NCI-H2107 (cell line): ENCODE measurements at places on chromosomes 6 and 20.

DNA sequence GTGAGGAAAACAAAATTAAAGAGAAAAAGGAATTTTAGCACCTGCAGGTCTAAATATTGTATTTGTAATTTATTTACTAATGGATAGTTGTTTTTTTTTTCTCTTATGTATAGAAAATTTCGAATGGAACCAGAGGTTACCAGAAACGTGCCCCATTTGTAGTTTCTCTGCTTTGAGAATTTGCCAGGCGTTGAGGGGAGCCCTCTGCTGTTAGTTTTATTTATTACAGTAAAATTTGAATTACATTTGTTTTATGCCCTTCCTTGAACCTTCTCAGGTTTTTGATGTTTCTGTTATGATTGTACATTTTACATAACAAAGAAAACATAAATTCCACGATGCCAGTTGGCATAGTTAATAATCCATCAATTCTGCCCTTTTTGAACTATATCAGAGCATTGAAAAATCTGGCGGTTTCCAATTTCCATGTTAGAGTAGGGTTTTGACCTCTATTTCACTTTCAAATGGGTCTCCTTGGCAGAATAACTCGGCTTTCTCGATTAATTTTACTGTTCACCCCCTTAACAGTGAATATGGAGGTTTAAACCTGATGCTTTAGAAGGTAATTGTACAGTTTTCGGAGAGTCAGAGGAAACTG is 35.1 kb upstream of the RFPL4B start:
- DNase-seq: no peak

DNA sequence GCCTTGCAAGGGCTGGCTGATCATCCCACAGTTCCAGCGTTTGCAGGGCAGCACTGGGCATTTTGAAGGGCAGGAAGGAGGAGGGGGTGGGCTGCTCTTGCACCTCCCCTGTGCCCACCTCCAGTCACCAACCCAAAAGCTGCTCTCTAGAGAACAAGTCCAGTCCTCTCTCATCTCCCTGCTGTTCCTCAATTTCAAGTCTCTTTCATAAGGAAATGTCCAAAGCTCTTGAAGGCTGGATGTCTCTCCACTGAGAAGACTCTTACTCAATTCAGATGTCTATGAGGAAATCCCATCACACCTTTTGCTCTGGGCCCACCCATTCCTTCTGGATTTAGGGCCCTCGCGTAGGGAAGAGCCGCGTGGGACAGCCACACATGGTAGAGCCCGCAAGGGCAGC is 31.7 kb downstream of the WRNIP1 start:
- DNase-seq: no peak

GRCh38 chr20:63212792-63213191 is 3.1 kb downstream of the YTHDF1 start:
- no peak for DNase-seq

DNA sequence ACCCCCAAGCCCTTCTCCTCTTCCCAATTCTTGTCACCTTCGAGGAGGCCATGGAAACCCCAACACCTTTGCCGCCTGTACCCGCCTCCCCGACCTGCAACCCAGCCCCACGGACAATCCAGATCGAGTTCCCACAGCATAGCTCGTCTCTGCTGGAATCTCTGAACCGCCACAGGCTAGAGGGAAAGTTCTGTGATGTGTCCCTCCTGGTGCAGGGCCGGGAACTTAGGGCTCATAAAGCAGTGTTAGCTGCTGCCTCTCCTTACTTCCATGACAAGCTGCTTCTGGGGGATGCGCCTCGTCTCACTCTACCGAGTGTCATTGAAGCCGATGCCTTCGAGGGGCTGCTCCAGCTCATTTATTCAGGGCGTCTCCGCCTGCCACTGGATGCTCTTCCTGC is 675 bp downstream of the ZBTB9 start:
- no peak for DNase-seq
